ENCODE measurements at places on chromosomes 4 and X.
A peak's percentile ranks its signal among the peaks of the same experiment; 100 is the strongest.

DNA sequence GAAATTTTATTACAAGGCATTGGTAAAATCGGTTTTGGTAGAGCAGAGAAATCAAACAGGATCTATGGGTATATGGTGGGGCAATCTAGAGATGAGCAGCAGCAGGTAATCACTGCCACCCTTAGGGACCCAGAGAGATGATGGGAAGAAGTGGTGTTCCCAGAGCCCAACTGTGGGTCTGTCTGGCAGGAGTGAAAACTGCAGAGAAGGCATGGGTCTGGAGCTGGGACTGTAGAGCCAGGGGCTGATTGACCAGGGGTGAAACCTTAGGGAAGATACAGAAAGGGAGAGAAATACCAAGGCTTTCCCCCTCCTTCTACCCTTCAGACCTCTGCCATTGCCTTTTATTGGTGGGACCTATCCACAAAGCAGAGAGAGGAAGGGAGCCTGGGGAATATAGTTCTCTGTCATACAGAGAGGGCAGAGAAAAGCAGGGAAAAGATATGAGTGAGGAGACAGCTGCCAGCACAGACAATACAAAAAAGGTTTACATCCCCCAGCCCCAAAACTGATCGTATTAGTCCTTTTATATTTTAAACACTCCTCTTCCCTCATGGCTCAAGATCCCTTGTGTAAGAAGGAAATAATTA lies 28.7 kb downstream of the PDLIM5 start:
- no peak for DNase-seq

- DNase-seq: no peak
Measured at GRCh38 chr4:152935631-152936445, at the start of gene FHDC1. Gene FHDC1 (plus strand): TSS chr4:152936323. CDS start chr4:152943058, 6,735 bp downstream.

DNA sequence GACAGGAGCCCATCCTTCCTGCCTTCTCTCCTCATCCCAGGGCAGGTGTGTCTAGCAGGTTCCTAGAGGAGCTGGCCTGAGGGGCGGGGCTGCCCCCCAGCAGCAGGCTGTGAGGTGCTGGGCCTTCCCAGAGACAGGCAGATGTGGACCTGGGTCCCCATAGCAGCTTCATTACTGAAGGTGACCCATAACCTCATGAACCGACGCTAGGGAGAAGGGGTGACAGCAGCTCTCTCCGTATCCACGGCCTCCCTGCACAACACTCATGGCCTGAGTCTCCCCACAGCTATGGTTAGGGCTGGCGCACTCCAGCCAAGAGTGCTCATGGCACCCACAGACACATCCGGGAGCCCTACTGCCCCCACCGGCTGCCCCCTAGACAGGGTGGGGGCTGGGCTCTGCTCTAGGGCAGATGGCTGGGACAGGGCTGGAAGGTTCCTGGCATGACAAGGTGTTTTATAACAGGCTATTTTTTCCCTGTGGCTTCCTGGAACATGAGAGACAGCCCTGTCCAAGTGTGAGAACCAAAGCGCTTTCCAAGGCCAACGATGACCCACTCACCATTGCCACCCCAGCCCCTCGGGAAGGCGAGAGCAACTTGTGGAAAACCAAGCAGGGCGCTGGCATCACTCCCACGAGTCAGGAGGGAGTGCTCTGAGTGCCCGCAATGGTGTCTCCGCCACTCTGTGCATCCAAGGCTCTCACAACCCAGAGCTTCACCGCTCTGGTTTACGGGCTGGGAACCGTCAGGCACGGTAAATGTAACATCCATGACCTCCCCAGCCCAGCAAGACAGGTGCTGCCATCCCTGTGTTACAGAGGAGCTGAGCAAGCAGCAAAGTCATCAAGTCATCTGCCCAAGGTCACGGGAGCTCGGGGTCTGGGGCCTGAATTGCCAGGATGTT lies 59.8 kb downstream of the ACOX3 start:
- DNase-seq: no peak

DNA sequence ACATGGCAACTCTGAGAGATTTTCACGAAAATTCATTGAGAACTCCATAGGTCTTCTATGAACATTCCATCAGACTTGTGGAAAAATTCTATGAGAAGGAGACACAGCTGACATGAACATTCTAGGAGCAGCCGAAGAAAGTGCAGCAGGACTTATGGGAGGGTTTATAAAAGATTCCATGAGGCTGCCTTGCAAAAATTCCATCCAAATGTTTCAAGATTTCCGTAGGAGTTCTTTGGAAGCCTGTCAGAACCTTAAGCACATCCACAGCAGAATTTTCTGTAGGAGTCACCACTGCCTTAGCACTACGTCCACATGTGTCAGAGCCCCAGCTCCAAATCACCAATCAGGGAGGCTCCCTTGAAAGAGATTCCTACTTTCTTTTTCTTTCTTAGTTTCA lies 67.0 kb upstream of the MSX1 start:
- DNase-seq: no peak

DNA sequence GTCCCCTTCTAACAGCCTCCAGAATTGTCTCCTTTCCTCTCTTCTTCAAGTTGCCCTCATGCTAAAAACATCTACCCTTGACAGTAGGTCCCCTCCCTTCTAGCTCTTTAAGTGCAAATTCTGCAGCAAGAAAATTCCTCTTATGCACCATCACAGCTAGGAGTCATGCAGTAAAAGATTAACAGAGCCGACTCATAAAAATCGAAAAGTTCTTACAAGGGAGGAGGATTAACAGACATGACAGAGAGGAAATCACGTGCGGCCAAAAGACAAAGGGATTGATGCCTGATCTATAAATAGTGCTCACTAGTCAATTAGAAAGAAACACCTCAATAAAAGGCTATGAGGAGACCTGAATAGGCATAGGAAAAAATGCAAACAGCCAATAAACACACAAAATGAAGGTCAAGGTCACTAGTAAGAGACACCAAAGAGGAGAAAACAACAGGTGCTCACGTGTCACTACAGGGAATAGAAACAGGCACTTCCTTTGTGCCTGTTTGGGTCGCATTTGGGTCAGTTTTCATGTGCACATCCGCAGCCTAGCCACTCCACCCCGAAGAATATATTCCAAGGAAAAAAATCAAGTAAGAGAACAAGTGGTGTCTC lies 3.4 kb downstream of the RNF212 start:
- no peak for DNase-seq

- DNase-seq: peak; percentile 31
Measured at GRCh38 chrX:154541896-154542722, 4.5 kb downstream of the G6PD start.

GRCh38 chr4:184294606-184295133 lies 77.0 kb upstream of the ENPP6 start:
- no peak for DNase-seq

- no peak for DNase-seq
Measured at GRCh38 chrX:119502727-119503483, 34.7 kb downstream of the SLC25A5 start.

- no peak for DNase-seq
Measured at GRCh38 chr4:555566-556275, 20.4 kb downstream of the TMEM271 start.

DNA sequence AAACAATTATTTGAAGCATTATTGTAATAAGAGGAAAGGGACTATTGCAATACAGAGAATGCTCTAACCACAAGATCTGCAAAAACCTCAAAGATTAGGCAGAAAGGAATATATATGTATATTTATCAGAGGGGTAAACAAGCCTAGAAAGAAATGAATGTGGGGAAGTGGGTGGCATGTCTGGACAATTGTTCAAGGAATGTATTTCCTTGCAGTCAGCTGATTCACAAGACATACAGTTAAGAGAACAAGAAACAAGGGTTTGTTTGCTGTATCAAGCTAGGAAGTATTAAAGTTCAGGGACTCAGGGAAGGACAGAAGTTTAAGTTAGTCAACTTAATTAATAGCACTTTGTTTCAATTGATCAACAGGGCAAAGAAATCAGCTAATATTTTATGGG lies 514.7 kb downstream of the CENPC start:
- no peak for DNase-seq

Data from T-helper 2 cell (primary cell).